ENCODE measurements at places on chromosomes 7 and 10.

DNA sequence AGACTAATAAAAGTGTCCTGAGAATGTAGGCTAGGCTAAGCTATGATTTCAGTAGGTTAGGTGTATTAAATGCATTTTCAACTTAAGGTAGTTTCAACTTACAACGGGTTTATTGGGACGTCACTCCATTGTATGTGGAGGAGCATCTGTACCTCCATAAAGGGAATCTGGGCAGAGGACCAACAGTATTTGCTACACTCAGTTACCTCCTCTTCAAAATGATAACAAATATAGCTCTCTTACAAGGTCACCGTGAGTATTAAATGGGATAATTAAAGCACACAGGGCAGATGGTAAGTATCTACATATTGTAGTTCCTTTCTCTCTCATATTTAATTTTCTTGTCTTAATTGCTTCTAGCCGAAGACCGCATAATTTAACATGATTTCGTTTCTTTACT lies 59.0 kb upstream of the FGL2 start:
- DNase-seq = no peak

GRCh38 chr7:76310102-76310957 lies 7.9 kb downstream of the HSPB1 start:
- no peak for DNase-seq

DNA sequence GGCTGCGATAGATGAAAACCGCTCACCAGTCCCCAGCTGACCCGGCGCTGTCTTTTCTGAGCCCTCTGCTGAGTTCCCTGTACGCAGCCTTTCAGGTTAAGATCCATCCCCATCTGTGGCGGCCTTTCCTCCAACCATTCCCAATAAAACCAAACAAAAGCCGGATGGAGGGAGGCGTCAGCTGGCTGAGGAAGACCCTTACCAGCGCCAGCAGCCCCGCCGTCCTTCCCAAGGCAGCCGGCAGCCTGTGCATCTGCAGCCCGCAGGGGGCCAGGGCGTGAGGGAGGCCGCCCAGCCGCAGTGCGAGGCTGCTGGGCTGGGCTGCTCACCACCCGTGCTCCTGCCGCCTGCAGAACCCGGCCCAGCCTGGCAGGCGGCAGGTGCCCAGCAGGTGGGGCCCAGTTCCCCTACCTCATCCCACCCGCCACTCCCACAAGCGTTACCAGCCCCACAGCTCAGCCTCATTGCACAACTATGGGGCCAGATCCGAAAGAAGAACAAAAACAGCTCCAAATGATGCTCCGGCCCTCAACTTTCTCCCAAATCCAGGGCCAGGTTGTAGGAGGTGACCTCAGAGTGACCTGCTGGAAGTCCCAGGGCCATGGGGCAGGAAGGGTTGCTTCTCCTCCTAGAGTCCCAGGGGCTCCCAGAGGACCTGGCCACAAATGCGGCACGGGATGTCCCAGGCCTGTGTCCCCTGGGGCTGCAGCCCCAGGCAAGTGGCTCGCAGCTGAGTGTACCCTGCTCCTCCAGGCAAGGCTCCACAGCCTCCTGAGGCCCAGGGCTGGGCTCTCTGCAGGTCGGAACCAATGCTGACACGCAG lies 23.8 kb downstream of the PAPOLB start:
- no peak for DNase-seq

GRCh38 chr7:144063710-144064109 lies 5.9 kb upstream of the OR2A25 start:
- no peak for DNase-seq

DNA sequence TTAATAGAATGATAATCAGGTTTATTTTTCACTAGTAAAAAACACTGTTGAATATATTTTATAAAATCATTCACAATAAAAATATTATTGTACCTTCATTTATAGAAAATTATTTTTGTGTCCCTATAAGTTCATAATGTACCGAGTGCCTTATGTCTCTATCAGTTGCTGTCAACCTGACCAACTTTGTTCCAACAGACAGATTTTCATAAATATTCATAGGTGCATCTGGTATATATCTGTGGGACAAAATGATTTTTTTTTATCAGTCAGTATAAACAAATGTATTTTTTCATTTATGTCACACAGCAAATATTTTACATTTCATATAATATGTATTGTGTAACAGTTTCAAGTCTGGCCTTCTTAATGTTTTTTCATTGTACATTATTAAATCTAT lies 195.9 kb downstream of the HGF start:
- DNase-seq = no peak

DNA sequence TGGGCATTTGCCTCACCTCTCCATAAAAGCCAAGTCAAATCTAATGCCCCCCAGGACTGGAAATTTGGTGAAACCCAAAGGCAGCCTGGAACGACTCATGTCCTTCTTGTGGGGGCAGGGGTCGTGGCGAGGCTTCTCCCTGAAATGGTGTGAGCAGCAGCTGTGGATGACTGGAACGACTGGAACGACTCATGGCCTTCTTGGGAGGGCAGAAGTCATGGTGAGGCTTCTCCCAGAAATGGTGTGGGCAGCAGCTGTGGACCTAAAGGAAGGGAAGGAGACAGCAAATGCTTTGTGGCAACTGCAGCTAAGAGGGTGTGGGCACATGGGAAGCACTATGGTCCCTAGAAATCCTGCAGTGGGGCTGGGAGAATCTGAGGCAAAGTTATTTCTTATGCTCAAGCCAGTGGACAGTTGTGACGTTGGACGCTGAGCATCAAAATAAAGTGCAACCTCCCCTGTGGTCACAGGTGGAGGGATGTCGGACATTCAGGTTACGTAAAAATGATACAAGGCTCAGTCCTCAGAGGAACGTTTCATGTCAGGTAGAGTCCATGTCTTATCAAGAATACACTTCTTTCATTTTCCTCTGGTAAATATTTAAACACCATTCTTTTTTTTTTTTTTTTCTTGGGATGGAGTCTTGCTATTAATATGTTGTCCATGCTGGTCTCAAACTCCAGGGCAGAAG lies 107.0 kb upstream of the KIF5B start:
- DNase-seq = peak; percentile 39

DNA sequence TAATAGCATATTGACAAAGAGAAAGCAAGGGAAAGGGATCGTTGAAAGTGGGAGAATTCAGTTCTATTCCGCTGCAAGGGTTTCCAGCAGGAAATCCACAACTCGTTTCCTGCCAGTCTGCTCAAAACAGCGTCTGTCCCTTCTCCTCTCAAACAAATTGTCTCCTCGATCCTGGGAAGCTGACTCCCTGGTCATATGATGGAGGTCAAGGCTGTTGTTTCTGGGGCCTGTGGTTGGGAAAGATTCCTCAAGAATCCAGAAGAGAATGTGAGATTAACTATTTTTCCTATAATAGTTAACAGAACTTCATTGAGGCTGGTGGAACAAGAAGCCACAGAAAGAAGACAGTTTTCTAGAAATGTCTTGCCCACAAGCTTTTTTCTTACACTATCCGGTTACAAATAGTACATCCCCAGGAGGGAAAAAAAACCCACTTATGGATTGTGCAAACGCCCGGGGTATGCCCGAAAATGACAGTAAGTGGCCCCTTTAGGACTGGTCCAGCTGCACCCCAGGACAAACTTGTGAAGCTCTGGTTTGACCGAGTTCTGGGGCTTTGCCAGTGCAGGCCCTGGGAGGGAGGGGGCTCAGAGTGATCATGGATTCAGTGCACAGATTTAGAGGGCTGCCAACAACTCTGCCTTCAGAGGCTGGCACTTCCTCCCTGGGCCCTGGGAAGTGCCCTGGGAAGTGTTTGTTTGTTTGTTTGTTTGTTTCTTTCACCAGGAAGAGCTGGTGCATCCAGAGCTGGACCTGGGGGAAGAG lies 49.4 kb upstream of the CTBP2 start:
- DNase-seq = peak; percentile 49

DNA sequence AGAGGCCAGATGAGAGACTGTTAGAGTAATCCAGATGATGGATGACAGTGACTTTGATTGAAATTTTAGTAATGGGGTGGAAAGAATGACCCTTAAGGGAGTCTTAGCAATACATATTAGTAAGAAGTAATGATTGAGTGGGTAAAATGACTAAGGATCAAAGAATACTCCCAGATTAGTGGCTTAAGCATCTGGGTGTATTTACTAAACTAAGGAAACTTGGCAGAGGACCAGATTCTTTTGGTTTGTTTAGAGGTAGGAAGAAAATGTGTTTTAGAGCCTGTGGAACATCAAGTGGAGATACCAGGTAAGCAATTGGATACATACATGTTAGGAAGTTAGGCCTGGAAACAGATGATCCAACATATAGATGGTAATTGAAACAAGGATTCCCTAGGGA lies 58.8 kb upstream of the ADRA2A start:
- peak; percentile 20 for DNase-seq

DNA sequence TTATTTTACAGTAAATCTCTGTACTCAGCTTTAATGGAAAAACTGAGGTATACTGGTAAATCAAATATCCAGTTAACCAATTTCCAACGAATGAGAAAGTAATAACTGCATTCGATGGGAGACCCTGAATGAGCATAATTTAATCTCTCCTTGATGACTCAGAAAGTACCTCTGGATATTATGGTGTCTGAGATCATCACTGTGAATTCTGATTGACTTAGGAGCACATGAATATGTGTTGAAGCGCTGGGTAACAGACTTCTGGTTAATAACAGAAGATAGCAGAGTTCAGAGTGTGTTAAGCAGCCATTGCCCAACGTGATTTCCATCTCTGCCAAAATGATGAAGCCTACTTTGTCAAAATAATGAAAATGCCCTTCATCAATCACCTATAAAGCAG lies 116.6 kb downstream of the NRP1 start:
- DNase-seq = no peak

- DNase-seq = no peak
Measured at GRCh38 chr7:71682181-71682580, 550.2 kb downstream of the GALNT17 start.

- DNase-seq = peak; percentile 67
Measured at GRCh38 chr10:71232089-71232998, 20.0 kb downstream of the UNC5B start.

- no peak for DNase-seq
Measured at GRCh38 chr10:31299119-31299518, 19.9 kb upstream of the ZEB1 start.

DNA sequence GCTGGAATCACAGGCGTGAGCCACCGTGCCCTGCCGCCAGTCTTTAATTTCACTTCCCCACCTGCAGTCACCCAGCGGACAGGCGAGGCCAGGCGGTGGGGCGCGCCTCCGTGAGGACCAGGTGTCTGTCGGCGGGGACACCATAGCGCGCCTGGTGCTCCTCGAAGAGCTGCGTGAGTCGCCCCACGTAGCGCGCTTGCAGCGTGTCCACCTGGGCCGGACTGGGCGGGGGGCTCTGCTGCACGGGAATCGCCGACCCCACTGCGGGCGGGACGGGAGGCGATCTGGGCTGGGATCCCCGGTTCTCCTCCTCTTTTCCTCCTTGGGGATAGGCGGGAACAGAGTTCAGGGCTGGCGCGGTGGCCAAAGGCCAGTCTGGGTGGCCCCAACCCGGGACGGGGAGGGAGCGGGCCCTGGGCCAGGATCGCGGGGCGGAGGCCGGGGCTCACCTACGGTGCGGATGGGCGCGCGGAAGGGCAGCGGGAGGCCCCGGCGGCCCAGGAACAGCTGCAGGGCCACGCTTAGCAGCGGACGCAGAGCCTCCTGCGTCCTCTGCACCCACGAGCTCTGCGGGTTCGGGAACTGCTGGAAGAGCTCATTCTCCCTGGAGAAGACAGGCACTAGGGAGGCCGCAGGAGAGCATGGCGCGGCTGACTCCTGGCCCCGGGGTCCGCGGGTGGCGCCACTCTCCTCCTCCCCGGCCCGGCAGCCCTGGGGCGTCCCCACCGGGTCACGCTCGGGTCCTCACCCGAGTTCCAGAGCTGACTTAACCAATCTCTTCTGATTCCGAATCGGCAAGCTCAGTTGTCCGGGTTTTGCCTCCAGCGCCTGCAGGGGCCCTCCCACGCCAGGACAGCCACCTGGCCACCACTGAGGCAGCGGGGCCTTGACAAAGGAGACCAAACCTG lies 1.1 kb upstream of the MOGAT3 start:
- DNase-seq = no peak

- DNase-seq = no peak
Measured at GRCh38 chr10:60967260-60967659, 23.3 kb upstream of the RHOBTB1 start.

- no peak for DNase-seq
Measured at GRCh38 chr7:142647749-142648148, 101.5 kb upstream of the PRSS1 start.

DNA sequence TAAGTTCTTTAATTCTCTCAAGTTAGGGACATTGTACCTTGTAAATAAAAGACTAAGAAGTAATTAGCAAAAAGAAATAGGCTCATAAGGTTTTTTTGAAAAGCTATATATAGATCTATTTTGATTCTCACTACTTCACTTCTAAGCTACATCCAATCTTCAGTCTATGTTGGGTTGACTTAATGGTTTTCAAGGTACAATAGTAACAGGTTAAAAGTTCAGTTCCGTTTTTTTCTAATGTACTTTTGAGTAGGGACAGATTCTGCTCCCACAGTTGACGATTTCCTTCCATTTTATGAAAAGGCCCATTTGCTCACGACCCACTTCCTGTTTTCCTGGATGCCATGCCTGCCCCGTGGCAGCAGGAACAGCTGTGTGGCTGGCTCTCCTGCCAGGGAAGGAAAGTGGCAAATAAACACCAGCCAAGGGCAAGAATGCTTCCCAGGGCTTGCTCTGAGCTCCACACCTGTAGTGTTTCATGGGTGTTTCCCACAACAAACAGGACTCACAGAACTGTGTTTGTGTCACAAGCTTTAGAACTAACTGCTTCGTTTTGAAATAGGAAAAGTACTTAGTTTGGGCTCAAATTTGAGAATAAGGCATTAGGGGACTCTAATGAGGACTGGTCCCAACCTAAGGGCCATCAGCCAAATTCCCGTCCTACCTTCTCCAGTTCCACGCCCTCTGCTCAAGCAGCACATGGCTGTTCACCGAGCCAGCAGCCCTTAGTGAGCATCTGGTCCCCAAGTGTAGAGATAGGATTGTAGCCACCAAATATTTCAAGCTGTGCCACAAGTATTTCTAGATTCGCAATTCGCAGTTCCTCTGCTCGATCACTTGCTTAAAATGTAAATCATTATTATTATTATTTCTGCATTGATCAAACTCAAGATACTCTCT lies 240.7 kb downstream of the COBL start:
- DNase-seq = no peak

DNA sequence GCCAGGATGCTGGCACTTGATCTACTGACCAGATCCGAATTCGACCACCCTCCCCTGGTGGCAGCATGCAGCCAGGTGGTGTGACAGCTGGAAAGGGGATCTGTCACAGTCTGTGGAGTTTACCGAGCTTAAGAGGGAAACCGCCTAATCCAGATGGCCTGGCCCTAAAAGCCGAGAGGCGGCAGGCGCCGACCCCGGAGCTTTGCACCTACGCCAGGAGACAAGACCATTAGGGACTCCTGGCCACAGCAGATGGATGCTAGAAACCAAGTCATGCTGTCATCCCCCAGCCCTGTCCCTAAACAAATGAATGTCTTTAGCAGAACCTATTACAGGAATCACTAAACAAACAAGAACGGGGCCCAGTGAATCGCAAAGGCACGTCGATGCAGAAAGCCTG lies 27.7 kb downstream of the RCC1L start:
- no peak for DNase-seq

GRCh38 chr10:53664282-53665019 lies 891.9 kb upstream of the MBL2 start:
- DNase-seq = no peak

GRCh38 chr10:31974434-31975124 lies 45.9 kb upstream of the ARHGAP12 start:
- DNase-seq = no peak

GRCh38 chr10:36271627-36272340 lies 629.7 kb upstream of the FZD8 start:
- no peak for DNase-seq

GRCh38 chr10:103692952-103693811 lies 162.2 kb downstream of the SH3PXD2A start:
- no peak for DNase-seq

GRCh38 chr7:106062521-106062931 lies 49.6 kb downstream of the SYPL1 start:
- no peak for DNase-seq

- DNase-seq = peak; percentile 56
Measured at GRCh38 chr10:102229810-102230263, 3.7 kb downstream of the ELOVL3 start.

Measured in AG10803 (cell line).